Left lobe of liver (tissue), 2 donors: ENCODE measurements at places on chromosomes 6 and 20. TPM values are rescaled to one million over a fixed set of nuclear protein-coding genes. Genes with fewer than 3 reads are reported as not detected.

DNA sequence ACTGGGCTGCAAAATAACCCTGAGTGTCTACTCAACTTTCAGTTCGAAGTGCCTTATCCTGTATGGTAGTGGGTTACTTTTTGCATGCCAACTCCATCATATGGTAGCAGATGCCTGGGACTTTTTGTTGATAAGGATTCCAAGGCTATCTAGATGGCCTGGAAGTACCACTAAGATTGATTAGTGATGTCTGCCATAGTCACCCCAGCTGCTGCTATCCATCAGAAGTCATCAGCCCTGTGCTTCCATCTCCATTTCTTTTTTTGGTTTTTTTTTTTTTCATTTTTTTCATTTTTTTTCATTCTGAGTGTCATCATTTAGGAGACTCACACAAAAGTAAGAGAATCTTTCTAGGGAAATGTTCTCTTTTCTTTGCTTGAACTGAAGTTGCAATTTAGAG lies 217.4 kb upstream of the PLCB4 start:
- DNase-seq, result no peak

DNA sequence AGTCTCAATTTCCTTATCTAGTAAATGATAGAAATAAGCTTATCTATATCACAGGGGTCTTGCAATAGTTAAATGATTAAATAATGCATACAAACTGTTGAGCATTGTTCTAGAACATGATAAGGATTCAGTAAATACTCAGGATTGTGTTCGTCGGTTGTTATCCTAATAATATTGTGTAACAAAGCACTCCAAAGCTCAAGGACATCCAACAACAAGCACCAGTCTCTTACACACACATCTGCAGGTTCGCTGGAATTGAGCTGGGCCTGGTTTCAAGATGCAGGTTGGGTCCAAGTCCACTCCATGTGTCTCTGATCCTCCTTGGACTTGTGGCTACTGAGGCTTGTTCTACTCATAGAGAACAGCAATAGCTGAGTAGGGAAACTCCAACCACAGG lies 74.1 kb upstream of the MC3R start:
- DNase-seq, result no peak

GRCh38 chr6:102488729-102489128 lies 1095.2 kb downstream of the GRIK2 start:
- no peak for DNase-seq

DNA sequence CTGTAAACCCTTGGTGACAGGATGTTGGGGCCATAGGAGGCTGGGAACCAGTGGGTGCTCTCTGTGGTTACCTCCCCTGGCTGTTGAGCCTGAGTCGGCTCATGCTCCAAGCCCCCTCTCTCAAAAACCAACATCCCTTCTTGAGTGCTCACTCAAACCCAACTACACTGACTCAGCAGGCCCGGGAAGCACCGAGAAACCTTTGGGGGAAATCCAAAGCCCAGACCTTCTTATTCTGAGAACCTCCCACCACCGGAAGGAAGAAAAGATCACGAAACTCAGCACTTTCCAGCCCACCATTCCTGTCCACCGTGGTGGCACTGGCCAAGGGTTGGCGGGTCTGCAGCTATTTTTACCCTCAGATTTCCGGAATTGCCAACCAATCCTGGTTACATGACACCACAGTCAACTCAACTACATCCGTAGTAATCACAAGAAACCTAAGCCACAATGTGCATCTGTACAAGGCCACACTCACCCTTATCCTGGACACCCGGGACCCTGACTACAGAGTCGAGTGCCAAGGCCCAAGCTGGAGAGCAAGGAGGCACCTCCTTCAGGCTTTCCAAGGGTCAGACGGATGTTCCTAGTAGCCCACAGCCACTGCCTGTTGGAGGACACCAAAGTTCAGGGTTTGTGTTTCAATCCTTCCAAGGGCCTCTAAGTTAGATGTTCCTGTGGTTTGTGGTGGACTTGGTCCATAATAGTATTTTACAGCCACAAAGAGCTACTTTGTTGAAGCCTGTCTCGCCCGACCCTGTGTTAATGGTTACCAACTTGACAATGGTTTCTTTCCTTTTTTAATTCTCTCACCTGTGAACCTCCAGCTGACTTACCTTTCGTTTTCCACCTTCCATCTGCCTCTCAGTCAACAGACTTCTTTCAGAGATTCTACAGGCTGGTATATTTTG lies 317.0 kb downstream of the CDC5L start:
- no peak for DNase-seq

DNA sequence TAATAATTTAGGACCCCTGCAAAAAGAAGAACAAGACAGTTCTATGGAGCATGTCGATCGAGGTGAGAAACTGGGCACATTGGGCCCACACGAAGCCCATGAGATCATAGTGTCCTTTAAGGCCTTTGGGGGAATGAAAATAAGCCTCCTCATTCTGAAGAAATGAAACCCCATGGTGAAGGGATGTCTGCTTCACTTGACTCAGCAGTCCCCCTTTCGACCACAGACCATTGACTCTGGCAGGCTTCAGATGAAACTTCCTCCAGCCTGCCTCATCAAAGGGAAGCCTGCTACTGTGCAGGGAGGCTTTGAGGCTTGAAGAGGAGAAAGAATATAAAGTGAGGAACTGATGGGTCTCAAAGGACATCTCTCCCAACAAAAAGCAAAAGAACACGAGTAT lies 144.2 kb upstream of the FBXL4 start:
- no peak for DNase-seq

DNA sequence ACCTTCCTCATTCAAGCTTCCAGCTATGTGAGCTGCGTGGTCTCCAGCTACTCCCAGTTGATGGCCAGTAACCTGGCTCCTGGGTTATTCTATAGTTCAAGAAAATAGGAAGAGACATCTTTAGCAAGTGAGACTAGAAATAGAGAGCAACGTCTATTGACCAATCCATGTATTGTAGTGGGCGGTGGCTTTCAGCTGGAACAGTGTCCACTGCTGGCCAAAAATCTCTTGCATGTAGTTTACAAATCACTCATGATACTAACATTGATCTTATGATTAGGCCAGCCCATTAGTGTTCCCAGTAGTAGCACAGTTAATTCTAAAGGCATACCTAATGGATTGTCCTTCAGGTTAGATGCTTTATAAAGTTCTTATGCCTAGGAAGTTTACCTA lies 58.9 kb upstream of the SCP2D1 start:
- no peak for DNase-seq

- no peak for DNase-seq
Observed at GRCh38 chr6:161418463-161418945, 144.6 kb upstream of the AGPAT4 start.

Gene MMP24
- total RNA-seq, result 0.43 TPM

GRCh38 chr6:170347091-170347490 lies 40.5 kb downstream of the FAM120B start:
- DNase-seq, result no peak

DNA sequence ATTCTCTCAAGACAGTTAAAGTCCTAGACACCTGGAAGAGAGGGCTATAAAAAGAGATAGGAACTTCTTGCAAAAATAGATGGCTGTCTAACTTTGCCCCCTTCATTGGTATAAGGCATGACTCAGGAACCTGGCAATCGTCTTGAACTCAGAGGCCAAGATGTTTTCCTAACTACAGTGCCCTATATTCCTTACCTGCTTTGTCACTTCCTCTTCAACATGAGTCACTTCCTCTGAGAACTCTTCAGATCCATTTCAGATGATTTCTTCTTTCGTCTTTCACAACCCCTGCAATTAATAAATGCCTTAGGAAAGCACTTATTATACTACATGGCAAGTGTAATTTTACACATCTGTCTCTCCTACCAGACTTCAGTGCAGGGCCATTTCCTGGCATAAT lies 83.5 kb downstream of the HAO1 start:
- DNase-seq, result no peak

- DNase-seq, result no peak
Observed at GRCh38 chr6:10552270-10552810, 31.2 kb downstream of the GCNT2 start.

Gene TRERF1
- total RNA-seq, result 0.58 TPM

Gene WFDC9
- total RNA-seq, result not detected

- no peak for DNase-seq
Observed at GRCh38 chr6:134722200-134722870, 227.6 kb downstream of the ALDH8A1 start.

DNA sequence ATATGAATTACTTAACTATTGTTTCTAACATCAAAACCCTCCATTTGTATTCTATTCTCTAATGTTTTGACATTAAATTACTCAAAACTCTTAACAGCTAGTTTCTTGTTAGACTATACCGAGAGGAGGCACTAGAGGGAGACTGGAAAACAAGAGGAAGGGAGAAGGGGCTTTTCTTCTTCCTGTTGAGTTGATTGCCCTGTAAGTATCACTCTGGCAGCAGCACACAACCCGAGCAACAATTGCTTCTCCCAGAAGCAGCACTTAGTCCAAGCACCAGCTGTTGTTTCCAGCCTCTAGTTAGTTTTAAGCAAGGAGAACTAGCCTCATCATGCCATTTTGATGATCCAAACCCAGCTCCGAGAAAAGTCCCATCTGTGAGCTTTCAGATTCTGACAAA lies 603.8 kb downstream of the PRKN start:
- DNase-seq, result no peak

DNA sequence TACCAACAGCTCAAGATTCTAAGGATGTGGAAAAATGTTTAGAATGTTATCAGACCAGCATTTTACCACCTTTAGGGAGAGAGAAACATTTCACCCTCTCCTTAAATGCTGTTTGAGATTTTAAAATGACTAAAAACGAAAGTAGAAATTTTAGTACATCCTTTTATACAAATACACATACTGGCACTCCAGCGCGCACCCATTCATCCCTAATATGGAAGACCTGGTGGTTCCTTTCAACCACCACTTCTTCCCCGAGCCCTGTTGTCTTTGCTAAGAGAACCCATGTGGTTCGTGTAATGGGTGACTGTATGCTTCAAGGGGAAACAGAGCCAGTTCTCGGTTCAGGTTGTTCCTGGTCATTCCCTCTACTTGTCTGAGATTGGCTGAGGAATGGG lies 21.3 kb downstream of the SPATA2 start:
- no peak for DNase-seq

Gene CLPSL1
- not detected for total RNA-seq

Gene GSTA2
- total RNA-seq, result 45.2 TPM

Gene VIP
- 0.15 TPM for total RNA-seq

Gene IL20RA
- 0.60 TPM for total RNA-seq

Gene WDR27
- total RNA-seq, result 19.5 TPM

Gene PRPH2
- total RNA-seq, result not detected

Gene SMOC2
- 0.68 TPM for total RNA-seq

- DNase-seq, result no peak
Observed at GRCh38 chr6:64429926-64430325, 794.3 kb downstream of the PHF3 start.

GRCh38 chr6:91782802-91783201 lies 1195.9 kb upstream of the MAP3K7 start:
- DNase-seq, result no peak

GRCh38 chr20:1330075-1330830 lies 1.3 kb upstream of the SDCBP2 start:
- DNase-seq, result peak; percentile 89

GRCh38 chr6:163030980-163031379 lies 303.2 kb downstream of the PACRG start:
- DNase-seq, result no peak

Gene RSPH9
- total RNA-seq, result not detected

DNA sequence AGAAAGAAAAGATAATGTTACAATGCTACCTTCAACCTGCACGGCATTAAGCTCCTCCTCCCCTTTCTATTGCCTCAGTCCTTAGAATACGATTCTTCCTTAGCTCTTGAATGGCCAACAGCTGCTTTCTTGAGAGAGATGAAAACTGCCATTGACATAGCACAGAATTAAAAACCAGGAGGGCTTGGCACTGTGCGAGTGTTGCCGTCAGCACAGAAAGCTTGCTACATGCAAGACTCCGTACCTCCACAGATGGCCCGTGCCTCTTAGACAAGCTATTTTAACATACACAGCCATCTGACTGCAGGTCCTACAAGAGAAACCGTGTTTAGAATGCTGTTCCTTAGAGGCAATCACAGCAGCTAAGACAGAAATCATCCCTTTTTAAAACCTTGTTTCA lies 51.7 kb downstream of the ALDH5A1 start:
- DNase-seq, result no peak

DNA sequence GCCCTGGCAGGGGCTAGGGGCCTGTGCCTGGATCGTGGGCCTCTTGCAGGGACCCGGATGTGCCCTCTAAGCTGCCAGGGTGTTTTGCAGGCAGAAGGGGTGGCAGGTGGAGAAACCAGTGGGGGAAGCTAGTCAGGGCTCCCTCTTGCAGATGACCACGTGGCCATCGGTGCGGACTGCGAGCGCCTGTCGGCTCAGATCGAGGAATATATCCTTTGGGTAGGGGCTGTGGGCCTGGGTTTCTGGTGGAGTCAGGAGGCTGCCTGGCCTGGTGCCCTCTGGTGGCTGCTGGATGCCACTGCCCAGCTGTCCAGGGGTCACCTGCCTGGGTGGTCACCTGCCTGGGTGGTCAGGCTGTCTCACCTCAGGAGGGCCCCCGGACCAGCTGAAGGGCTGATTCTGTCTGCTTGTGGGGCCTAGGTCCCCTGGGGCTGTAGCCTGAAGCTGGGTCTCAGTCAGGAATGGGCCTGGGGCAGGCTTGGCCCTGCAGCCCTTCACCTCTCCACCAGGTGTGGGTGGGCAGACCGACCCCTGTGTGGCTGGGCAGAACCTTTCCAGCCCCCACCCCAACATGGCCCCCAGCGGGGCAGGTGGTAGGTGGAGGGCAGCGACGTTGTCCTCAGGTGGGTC lies 6.7 kb downstream of the TCEA2 start:
- DNase-seq, result no peak

DNA sequence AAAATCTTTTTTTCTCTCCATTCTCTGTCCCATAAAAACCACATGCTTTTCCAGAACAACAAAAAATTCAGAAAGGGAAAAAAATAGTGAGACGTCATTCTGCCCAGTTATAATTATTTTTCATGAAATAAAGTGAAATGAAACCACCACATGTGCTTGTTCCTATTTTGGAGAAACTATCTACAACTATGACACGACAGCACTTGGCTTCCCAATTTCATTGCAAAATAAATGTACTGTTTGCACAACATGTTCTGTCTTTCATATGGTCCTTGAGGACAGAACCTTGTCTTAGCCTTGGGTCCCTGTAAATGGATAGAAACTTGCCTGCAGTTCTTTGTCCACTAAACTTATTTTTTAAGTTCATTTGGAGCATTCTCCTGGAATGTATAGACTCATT lies 5.6 kb upstream of the MAN1A1 start:
- no peak for DNase-seq

DNA sequence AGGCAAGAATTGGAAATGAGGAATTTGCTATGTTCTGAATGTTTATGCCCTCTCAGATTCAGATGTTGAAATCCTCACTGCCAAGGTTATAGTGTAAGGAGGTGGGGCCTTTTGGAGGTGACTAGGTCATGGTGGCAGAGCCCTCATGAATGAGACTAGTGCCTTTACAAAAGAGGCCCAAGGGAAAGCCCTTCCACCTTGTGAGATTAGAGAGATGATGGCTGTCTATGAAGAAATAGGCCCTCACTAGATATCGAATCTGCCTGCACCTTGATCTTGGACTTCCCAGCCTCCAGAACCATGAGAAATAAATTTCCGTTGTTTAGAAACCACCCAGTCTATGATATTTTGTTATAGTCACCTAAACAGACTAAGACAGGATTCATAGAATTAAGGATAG lies 10.4 kb downstream of the ASIP start:
- no peak for DNase-seq

Gene VGLL2
- total RNA-seq, result not detected

- DNase-seq, result no peak
Observed at GRCh38 chr20:41234041-41234440, 83.5 kb downstream of the ZHX3 start.
